NCI-H524 (cell line): ENCODE measurements at places on chromosomes 12 and 14.
A peak's percentile ranks its signal among the peaks of the same experiment; 100 is the strongest.

GRCh38 chr14:39228509-39229221 is 5.0 kb upstream of the MIA2 start:
- no peak for DNase-seq

GRCh38 chr12:49659753-49660152 is 36.4 kb downstream of the PRPF40B start:
- DNase-seq: no peak

GRCh38 chr12:54126029-54126695 is 62.6 kb downstream of the SMUG1 start:
- DNase-seq: peak; percentile 51

GRCh38 chr12:120592121-120593049 is 11.2 kb upstream of the POP5 start:
- no peak for DNase-seq

- no peak for DNase-seq
These were observed 146.4 kb downstream of the FOXN3 start for GRCh38 chr14:89270439-89271227.

- no peak for DNase-seq
These were observed 18.8 kb downstream of the ASPG start for GRCh38 chr14:104104076-104104901.

GRCh38 chr14:78240567-78240966 is 70.4 kb downstream of the NRXN3 start:
- DNase-seq: no peak
